Stimulated activated CD8-positive, alpha-beta memory T cell treated with anti-CD3 and anti-CD28 coated beads, Interleukin-12 subunit alpha, Interleukin-12 subunit beta, amount 100 ng/mL, for 1 hour (primary cell): ENCODE measurements at places on chromosomes 5 and 9.

- no peak for DNase-seq
Measured at GRCh38 chr5:6837519-6838110, 124.4 kb downstream of the TENT4A start.

DNA sequence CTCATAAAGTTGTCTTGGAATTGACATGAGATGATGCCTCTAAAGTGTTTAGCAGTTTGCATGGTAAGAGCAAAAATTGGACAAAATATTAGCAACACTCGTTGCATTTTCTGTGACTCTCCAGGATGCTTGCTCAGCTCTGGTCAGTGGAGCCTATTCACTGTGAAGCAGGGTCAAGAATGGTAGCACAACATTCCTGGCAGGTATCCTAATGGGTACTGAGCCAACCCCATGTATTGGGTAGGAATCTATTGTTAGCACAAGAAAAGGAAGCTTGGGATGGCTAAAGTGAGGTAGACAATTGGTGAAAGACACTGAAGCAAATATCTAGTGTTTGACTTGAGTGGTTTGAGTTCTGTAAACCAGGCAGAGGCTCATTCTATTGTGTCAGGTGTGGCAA, 10.4 kb upstream of the ACTBL2 start:
- no peak for DNase-seq

GRCh38 chr5:38555354-38556087, 925 bp downstream of the LIFR start:
- no peak for DNase-seq

DNA sequence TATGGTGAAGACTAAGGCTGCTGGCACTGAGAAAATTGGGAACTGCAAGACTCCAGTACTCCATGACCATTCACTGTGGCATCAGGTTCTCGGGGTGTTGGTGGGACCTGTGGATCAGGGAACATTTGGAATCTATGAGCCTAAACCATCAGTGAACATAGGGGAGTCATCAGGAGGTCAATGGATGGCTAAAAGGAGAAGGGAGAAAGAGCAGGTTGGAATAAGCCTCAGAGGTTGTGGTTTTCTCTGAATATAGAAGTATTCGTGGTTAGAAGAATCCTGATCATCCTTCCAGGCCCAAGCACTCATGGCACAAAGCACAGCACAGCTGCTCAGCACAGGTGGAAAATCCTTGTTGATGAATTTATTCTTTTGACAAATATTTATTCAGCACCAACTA, 156.6 kb downstream of the SEMA6A start:
- DNase-seq = no peak

DNA sequence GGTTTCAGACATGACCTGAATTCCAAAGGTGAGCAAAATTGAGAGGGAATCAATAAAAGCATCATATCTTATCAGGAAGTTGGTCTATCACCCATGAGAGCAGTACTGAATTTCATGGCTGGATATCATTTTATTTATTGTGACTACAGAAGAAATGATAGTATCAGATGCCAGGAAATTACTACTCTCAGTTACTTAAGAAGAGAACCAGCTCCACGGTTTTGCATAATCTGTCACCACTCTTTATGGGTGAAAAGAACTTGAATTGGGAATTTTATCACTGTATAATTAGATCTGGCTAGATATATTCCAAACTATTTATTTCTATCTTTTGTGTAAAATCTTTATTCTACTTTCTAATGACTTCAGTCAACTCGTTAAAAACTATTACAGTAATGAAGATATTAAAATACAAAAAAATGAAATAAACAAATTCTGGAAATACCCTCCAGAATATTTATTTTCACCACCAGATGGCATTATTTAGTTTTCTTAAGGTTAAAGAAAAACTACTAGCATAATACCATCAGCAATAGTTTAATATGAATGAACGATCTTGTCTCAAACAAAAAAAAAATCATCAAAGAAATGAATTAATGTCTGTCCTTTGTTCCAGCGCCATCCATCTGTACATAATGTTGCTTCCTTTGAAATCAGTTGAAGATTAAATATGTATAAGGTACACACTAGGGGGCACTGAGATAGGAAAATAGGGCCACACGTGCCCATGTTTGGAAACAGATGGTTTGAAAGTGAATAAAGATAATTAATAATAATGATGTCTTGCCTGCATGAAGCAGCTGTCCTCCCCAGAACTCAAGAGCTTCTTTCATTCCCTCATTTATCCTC, 84.7 kb upstream of the SLCO6A1 start:
- DNase-seq = no peak

DNA sequence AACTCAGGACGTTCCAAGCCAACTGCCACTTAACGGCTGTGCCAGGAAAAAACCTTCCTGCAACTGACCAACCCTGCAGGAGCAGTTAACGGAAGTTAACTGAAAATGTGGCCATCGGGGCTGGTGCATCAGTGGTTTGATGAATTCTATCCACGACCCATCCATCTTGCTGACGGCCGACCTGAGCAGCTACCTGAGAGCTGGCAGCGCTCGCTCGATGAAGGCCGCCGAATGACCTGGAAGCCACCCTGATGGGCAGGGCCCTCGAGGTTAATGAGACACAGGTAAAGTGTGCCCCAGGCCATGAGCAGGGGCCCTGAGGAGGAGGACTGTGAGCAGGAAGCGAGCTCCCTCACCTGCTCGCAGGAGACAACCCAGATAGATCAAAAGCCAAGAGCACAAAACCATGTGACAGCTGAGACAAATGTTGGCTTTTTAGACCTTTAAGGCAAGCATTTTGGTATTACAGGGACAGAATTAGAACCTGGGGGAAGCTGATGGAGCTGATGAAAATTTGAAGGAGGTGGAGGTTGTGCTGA, 35.3 kb upstream of the FLT4 start:
- DNase-seq = no peak

DNA sequence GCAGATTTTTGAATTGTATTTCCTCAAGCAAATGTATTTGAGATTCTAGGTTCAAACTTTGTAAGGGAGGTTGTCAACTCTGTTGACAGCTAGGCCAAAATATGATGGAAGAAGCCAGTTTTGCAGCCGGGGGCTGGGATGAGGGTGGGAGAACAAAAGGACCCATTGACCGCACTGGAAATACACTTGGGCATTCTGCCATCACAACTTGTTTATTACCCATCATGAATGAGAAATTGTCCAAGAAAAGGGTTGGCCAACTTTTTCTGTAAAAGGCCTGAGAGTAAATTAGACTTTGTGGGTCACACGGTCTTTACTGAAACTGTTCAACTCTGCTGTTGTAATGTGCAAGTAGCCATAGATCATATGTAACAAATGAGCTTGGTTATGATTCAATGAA, 221.3 kb upstream of the KLF9 start:
- no peak for DNase-seq

DNA sequence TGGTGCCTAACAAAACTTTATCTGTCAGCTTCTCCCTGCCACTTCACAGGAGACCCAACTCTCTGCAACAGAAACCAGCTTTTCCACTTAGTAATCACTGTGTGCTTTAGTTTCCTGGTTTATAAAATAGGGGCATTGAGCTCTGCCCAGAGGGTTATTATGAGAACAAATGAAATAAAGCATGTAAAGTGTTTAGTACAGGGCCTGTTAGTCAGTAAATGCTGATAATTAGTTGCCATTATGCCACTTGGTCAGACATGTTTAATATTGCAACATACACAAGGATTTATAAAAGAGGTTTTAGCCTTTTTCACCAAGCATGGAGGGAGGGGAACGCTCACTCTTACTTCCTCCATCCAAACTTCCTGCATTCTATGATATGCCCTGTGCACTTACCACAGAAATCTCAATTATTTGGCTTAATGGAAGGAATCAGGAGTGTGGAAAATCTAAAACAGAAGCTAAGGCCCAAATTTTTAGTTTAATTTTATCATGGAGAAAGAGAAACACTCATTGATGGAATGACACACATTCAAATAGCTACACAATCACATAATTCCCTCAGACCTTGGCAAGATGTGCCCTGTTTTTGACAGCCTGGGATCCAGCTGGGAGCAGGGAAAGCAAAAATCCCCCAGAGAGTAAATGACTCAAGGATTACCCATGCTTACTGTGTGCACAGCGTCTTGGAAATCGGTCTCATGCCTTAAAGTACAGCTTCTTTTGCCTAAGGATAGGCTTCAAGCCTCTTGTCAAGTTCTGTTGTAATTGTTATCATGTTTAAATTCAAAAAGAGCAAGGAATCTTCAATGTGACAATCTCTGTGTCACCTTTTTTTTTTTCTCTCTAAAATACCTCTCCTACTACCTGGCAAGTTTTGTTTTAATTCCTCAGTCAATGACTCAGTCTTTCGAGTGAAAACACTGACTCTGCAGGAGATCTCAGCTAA, 34.0 kb downstream of the ZNF474 start:
- no peak for DNase-seq
